ENCODE measurements at places on chromosomes 4 and X.

DNA sequence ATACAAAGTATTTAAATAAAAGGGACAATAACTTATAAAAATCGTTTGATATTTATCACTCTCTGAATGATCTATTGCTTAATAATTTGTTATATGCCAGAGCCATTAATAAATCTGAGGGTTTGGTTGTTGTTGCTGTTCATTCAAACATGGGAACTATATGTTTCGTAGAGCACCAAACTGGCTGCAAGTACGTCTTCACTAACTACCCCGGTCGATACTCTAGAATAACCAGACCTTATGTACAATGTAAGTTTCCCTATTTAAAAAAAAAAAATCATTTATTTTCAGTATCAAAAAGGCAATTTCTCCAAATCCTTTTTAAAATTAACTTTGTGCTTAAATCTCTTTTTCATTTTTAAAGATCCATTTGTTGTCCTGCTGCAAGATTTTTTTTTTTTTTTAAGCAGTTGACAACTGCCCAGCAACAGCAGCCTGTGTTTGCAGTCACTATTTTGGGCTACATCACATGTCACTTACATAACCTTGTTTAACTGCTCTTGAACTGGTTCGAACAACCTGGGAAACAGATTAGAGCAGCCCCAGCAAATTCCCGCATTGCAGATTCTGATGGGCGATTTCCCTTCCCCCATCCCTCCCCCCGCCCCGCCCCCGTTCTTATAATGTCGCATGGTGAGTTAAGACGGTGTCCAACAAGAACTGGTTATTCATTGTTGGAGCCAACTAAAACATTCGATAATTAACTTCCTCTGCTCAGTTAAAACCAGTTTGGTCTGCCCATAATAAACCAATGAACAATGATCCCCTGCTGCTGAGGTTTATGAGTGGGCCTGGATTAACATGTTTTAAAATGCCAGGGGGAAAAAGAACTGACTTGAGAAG lies 238.9 kb downstream of the NR3C2 start:
- DNase-seq = no peak

- DNase-seq = no peak
Measured at GRCh38 chr4:66490729-66491128, 820.4 kb upstream of the EPHA5 start.

DNA sequence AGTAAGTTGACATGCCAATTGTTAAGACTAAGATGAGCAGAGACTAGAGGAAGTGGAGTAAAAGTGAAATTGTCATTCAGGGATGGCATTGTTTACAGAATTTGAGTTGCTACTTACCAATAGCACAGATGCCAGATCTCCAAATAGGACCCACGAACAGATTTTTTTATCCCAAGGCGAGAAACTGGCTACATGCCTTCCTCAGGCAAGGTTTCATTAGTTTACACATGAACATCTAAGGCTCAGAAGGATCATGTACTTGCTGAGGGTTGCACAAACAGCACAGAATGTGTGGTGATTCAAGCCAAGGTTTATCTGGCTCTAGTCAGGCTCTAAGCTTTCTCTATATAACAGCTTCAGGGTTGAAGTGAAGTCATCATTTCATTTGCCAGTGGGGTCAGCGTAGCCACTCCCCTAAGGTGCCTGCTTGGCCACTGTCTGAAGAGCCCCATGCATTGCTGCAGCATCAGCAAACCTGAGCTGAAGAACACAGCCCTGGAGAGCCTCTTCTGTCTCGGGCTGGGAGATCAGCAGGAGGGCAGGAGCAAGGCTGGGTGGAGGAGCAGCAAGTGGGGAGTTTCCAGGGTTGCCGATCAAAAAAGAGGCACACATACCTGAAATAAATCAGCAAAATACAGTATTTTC lies 193.0 kb upstream of the LCORL start:
- DNase-seq = no peak

GRCh38 chr4:37455301-37456131 lies 211.0 kb downstream of the NWD2 start:
- DNase-seq = no peak

DNA sequence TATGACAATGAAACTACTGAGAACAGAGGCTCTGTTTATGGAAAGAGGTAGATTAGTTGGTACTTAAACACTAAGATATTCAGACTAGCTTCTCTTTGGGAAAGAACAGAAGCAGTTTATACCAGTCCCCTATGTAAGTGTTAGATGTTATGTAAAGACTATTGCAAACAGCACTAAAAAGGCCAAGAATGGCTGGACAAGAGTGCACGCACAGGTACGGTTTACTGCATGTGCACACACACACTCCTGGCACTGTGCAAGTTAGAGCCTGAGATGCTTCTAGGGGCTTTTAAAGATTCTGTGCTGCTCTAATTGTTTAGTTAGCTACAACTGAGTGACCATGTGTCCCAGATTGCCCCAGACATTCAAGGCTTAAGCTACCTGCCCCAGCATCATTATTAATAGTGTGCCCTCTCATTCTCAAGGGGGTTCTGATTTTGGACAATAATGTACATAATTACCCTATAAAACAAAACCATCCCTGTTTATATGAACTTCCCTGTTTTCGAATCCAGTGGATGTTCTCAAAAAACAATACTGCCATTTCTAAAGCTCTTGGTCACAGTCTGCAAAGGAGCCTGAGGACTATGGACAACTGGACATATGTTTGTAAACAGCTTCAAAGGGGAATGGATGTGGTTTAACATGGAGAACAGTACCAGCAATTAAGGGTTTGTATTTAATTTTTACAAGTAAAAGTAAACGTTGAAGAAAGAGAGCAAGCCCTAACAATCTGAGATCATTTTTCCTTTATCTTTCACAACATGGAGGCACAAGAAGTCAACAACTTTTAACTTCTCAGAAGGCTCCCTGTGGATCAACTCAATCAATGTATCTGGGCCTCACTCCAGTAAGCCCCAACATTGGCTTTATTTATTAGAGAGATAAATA lies 2.0 kb downstream of the SETD7 start:
- no peak for DNase-seq

DNA sequence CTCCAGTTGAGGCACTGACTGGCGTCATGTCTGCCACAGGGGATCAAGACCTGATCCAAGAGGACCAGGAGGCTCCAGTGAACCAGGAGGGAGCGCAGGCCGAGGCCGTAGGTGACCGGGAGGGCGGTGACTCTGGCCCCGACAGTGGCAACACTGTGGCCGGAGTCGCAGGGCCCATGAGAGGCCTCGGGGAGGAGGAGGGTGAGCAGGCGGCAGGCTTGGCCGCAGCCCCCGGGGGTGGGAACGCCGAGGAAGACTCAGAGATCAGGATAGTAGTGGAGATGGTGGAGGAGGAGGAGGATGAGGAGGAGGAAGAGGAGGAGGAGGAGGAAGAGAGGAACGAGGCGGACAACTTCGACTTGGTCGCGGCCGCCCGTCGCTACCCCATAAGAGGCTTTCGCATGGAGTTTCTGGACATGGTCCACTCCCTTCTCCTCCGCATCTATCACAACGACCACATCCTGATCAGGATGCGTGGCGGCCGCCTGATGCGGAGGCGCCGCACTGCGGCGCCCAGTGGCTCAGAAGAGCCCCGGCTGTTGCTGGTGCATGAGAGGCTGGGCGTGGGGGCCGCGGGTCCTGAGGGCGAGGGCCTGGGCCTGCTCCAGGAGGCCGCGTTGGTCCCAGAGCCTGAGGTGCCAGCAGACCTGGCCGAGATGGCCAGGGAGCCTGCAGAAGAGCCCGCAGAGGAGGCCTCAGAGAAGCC lies 560 bp downstream of the CT47C1 start:
- DNase-seq = no peak

DNA sequence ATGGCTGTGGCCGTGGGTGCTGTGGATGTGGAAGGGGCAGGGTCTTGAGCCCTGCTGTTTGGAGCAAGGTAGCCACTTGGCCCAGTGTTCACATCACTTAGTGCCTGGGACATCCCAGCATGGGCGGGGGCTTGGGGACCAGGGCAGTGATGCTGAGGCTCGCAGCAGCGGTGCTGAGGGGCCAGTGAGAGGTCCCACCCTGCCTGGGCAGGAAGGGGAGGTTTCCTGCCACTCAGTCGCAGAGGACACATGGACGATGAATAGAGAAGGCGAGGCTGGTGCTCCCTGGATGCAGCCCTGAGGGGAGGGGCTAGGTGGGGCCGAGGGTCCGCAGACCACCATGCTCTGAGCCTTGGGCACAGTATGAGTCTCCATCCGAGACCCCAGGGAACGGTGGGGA lies 25.7 kb downstream of the DOK7 start:
- no peak for DNase-seq

- DNase-seq = no peak
Measured at GRCh38 chr4:131054489-131055019, 1958.6 kb downstream of the C4orf33 start.
